Suppressor macrophage (primary cell): ENCODE measurements at places on chromosomes 5 and 9.
A peak's percentile ranks its signal among the peaks of the same experiment; 100 is the strongest.

GRCh38 chr5:31663519-31663918 lies 24.6 kb downstream of the PDZD2 start:
- DNase-seq, result no peak

- no peak for DNase-seq
Observed at GRCh38 chr9:121169094-121169601, 32.5 kb downstream of the RAB14 start.

DNA sequence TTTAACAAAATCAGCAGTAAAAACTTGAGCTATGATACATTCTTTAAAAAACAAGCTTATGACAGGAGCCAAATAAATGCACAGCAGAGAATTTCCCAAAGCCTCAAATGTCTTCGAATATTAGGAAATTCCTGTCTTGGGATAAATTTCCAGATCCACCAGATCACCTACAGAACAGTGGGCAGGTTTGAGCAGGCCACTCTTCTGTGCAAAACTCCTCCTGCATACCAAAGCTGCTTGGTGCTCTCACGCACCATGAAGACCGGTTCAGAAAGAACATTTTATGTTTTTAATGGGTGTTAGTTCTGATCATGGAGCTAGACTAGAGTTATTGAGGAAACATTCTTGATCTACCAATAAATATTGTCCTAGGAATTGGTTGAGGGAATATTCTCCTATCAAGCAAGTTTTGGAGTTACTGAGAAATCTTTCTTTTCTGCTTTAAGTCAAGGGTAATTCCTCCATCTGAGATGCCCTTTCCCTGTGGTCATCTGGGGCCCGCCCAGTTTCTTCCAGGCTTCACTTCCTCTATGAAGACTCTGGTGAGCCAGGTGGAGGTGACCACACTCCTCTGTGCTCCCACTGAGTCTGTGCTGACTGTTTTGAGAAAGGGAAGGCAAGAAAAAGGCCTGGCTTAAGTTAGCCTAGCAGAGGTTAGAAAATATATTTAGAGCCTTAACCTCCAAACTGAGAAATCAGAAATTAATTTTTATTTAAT lies 17.9 kb downstream of the TNFSF15 start:
- no peak for DNase-seq

GRCh38 chr5:159518371-159518770 lies 188.1 kb upstream of the IL12B start:
- DNase-seq, result no peak

- peak; percentile 45 for DNase-seq
Observed at GRCh38 chr5:68683632-68684036, 410.2 kb upstream of the SLC30A5 start.
